AG20443 (cell line): ENCODE measurements at places on chromosomes 4 and X.

DNA sequence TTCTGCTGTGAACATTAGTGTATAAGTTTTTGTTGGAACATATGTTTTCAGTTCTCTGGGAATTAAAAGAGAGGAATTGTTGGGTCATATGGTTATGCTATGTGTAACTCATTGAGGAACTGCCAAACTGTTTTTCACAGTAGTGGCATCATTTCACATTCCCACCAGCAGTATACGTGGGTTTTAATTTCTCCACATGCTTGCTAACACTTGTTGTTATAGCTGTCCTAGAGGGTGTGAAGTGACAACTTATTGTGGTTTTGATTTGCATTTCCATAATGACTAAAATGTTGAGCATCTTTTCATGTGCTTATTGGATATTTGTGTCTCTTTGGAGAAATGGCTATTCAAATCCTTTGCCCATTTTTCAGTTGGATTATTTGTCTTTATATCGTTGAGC lies 13.7 kb downstream of the APELA start:
- DNase-seq, result no peak

DNA sequence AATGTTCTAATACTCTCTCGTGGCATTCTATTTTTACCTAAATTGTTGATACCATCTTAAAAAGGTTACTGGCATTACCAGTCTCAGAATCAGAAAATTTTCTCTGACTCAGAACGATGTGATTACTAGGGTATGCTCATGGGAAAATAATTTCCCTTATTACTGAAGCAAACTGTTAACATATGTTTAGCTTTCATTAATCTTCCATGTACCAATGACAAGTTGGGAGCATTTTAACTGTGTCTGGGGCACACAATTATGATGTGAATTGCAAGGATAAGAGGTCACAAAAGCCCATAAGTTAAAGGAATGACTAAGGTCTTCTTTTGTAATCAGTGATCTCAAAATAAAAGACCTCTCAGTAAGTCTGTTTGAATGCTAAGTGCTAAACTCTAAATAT lies 1254.6 kb downstream of the PCDH18 start:
- no peak for DNase-seq

DNA sequence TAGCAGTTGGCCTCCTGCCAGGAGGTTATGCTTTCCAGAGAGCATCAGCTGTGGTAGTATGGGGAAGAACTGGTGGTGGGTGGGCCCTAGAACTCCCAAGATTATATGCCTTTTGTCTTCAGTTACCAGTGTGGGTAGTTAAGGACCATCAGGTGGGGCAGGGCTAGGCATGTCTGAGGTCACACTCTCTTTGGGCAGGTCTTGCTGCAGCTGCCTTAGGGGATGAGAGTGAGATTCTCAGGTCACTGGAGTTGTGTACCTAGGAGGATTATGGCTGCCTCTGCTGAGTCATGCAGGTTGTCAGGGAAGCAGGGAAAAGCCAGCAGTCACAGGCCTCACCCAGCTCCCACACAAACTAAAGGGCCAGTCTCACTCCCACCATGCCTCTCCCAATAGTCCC lies 172.9 kb upstream of the GYPA start:
- no peak for DNase-seq

GRCh38 chrX:96771486-96771885 lies 86.8 kb downstream of the DIAPH2 start:
- DNase-seq, result no peak

DNA sequence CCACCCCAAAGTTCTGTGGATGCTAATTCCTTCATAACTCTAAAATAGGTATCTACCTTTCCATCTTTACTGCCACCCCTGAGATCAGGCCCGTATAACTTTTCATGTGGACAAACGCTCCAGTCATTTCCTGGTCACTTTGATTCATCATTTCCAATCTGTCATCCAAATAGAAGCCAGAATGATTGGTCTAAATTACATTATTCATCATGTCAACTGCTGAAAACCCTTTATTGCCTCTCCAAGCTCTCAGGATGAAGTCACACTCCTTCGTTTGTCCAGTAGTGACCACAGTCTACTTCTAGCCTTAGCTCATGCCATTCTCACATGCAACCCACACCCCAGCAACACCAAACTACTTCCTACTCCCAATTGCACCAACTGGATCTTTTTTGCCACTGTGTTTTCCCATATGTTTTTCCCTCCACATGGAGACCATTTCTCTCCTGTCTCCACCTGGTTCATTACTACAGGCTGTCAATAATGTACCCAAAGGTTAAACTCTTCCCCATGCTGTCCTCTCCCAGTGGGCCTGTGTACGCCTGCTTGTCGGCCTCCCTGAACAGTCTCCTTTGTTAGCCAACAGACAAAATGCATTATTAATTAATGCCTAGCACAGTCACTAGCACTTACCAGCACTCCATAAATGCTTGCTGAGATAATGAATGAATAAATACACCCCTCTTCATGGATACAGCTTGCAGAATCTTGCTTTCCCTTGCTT lies 382.6 kb upstream of the NOCT start:
- DNase-seq, result peak; percentile 41

DNA sequence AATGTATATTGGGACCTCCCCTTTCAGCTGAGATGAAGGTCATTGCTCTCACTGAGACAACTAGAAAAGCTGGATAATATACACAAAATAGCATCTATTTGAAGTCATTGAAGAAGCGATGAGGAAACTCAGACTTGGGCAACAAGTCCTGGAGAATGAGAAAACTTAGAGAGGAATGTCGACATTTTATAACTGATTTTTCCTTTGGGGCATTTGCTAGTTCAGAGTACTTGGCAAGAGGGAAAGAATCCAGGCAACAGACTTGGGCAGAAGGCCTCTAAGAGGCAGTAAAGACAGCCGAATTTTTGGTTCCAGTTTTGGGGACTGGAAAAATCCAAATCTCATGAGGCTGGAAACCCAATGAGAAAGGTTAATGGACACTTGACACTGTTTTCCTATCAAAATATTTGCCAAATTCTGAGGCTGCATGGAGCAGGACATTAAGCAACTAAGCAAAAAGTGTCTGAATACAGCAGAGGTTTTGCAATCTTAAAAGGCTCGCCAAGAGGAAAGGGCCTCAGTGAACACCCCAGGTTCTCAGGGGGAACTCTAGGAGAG lies 21.0 kb upstream of the ANXA5 start:
- peak; percentile 33 for DNase-seq

DNA sequence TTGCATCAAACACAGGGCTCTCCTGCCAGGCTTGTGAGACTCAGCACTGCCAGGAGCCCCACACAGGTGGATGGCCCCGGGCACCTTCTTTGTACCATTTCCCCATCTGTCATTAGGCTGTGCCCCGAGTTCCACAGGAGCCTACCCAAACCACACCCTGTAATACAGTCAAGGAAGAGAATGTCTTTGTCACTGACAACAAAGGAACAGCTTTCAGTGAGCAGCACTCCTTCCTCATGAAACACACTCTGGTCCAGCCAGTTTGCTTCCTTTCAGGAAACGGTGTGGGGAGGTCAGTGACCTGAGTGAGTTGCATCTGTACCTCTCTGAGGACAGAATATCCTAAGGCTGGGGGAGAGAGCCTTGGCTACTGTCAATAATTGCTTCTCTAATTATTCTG lies 53.7 kb downstream of the LNX1 start:
- DNase-seq, result no peak

DNA sequence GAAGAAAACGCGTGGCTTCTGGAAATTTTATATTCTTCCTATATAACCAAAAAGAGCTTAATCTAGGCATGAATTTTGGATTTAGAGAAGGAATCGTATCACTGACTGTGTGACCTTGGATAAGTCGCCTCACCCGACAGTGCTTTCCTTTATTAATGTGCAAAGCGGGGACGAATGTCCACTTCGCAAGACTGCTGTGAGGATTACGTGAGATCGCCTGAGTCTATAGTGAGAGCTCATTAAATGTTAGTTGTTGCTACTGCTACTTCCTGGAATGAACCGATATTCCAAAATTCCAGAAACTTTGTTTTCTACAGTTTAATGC lies 448 bp upstream of the TBC1D8B start:
- DNase-seq, result peak; percentile 8

GRCh38 chrX:31604629-31605221 lies 532.9 kb upstream of the FTHL17 start:
- DNase-seq, result no peak

DNA sequence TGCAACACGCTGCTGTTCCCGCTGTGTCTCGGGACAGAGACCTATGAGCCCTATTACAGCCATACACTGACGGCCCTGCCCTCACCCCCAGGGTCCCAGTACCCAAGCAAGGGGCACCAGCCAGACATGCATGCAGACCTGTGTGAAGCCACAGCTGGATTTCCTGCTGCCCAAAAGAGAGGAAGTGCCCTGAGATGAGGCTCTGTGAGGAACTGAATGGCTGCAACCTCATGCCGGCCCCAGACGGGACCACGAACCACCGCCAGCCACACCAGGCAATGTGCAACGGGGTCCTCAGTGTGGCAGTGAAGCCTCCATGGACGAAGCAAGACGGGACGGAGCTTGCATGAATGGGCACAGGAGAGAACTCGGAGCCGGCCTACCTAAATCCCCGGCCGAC lies 21.1 kb downstream of the CTBP1 start:
- no peak for DNase-seq

- no peak for DNase-seq
Observed at GRCh38 chr4:3314706-3315260, 22.0 kb downstream of the RGS12 start.

DNA sequence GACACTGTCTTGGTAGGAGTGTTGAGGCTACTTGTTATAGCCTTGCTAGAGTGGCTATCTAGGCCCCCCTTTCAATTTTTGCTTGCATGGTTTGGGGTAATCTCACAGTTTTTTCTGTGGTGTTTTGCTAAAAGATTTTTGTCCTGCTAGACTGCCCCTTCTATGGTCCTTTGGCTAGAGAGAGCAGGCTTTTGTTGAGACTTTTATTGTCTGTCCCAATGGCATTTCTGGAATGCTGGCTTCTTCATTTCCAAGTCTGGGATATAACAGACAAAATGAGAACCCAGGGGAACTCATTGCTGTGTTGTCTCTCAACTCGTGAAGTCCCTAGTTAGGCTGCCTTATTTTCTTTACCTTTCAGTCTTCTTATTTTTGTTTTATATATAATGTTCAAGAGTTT lies 160.2 kb upstream of the ZC4H2 start:
- DNase-seq, result peak; percentile 12

GRCh38 chr4:95545546-95545945 lies 3.2 kb downstream of the UNC5C start:
- no peak for DNase-seq

GRCh38 chr4:88106205-88106604 lies 52.2 kb downstream of the ABCG2 start:
- DNase-seq, result no peak
